ENCODE measurements at places on chromosomes 12 and 14. TPM values are rescaled to one million over a fixed set of nuclear protein-coding genes. Genes with fewer than 3 reads are reported as not detected.

Gene FOS
- 2.8 TPM for total RNA-seq

Gene ZNF10
- total RNA-seq = 4.9 TPM

Gene NAB2
- total RNA-seq = 8.3 TPM

Gene ADAM20
- total RNA-seq = 1.2 TPM

Gene DCN
- 8.0 TPM for total RNA-seq

Gene COX8C
- not detected for total RNA-seq

Gene AMN
- total RNA-seq = not detected

Gene MYBPC1
- total RNA-seq = not detected

Gene NCOR2
- 92.4 TPM for total RNA-seq

Gene KLRF2
- not detected for total RNA-seq

Gene TCL1B
- not detected for total RNA-seq

Gene POTEG
- not detected for total RNA-seq

Gene PLEKHG7
- not detected for total RNA-seq

Gene CRIP1
- total RNA-seq = 0.53 TPM

Gene TPH2
- total RNA-seq = not detected

Gene SERPINA1
- total RNA-seq = 0.13 TPM

Gene CFL2
- total RNA-seq = 103 TPM

Gene TMEM229B
- total RNA-seq = under 0.01 TPM
